ENCODE measurements at places on chromosomes 3 and 15.
A peak's percentile ranks its signal among the peaks of the same experiment; 100 is the strongest.

GRCh38 chr15:94250801-94251200 lies 19.4 kb downstream of the MCTP2 start:
- no peak for DNase-seq

GRCh38 chr15:39232512-39232911 lies 348.4 kb upstream of the THBS1 start:
- DNase-seq = no peak

DNA sequence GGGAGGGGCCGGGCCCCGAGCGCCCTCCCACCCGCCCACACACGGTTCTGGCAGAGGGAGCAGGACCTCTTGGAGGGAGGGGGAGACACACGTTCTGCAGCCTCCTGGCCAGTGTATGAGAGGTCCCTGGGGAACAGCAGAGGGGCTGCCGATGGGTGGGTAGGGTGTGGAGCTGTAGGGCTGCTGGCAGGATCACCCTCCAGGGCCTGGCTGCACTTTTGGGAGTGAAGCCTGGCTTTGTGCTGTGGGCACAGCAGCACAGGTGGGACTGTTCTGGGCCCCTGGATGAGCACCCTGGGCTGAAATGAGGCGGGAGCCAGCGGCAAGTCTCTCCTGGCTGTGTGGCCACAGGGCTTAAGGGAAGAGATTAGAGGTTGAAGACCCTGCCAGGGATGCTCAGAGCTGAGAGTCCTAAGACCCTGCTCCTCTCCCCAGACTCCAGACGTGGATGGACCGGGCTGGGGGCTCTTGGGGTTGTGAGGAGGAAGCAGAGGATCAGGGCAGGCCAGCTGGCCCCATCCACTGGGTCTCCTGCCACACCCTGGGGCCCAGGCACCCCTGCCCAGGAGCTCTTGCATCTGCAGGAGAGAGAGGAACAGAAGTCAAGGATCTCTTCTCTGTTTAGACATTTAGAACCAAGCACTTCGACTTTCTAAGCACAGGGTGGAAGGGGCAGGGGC lies 45.2 kb downstream of the RGMA start:
- peak; percentile 30 for DNase-seq

GRCh38 chr3:112638327-112639020 lies 2.5 kb downstream of the CCDC80 start:
- DNase-seq = peak; percentile 73

GRCh38 chr3:98914210-98915080 lies 12.9 kb upstream of the DCBLD2 start:
- DNase-seq = no peak

GRCh38 chr15:42457445-42458442 lies 33.2 kb downstream of the ZNF106 start:
- DNase-seq = peak; percentile 73

GRCh38 chr15:81825136-81825535 lies 220.7 kb downstream of the MEX3B start:
- no peak for DNase-seq

DNA sequence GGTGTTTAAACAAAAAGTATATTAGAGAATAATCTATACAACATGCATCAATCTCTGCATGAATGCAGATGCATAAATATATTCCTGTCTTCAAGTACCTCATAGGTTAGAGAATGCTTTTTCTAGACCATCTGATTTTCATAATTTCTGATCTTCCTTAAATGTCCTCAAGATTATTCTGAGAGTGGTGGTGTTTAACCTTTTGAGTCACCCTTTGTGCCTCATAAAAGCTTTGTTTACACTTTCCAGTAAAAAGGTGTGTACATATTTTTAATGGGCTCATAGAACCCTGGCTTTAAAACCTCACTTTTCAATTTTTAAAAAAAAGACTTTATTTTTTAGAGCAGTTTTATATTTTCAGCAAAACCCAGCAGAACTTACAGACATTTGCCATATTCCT lies 41.0 kb upstream of the ABHD10 start:
- no peak for DNase-seq

GRCh38 chr3:184568924-184569829 lies 7.6 kb downstream of the EPHB3 start:
- peak; percentile 86 for DNase-seq

- no peak for DNase-seq
Observed at GRCh38 chr3:107662586-107662985, 139.8 kb downstream of the BBX start.

DNA sequence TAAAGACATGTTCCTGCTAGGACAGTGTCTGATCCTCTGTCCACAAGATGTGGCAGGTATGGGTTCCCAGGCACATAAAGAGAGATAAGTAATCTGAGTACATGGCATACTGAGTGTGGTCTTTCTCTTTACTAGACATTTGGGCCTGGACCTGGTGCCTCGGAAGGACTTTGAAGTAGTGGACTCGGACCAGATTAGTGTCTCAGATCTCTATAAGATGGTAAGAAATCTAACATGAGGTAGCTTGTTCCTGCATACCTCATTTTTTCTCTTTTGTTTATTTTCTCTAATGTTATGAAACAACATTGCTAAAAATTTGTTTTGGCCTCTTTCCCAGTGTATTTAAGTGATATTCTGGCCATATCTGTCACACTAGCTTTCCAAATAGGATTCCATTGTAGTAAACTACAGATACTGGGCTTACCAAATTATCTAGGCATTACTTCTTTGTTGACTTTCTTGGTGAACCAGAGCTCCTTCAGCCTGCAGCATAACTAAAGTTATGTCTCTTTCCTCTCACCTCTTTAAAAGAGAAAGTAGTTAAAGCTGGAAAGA lies 309.8 kb upstream of the MANF start:
- no peak for DNase-seq

DNA sequence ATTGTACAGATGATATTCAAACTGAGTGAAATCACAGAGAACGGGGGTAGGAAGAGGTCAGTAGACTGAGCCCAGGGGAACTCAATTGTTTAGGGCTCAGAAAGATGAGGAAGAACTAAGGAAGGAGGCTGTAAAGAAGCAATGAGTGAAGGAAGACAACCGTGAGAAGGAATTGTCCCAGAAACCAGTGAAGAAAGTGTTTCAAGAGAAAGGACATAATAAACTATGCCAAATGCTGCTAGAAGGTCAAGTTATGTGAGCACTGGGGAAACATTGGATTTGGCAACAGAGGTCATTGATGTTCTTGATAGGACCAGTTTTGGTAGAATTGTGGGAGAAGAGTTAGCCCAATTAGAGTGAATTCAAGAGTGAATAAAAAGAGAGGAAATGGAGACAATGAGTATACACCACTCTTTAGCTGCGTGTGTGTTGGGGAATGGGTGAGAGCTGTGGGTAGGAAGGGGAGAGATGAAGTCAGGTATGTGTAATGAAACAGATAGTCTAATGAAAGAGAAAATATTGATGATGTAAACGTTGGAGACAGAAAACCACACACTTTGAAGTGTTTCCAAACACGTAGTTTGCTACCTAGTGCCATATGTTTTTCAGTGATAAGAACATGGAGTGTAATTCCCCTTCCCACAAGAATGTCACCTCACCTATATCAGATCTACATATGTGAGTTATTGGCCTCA lies 42.5 kb upstream of the MME start:
- no peak for DNase-seq

GRCh38 chr3:130843441-130843840 lies 50.4 kb upstream of the ATP2C1 start:
- DNase-seq = no peak

- DNase-seq = no peak
Observed at GRCh38 chr15:33500432-33501195, 189.8 kb downstream of the RYR3 start.

GRCh38 chr3:117622171-117622841 lies 912.7 kb downstream of the TUSC7 start:
- DNase-seq = no peak

- DNase-seq = no peak
Observed at GRCh38 chr3:105885256-105885655, 16.4 kb upstream of the CBLB start.

DNA sequence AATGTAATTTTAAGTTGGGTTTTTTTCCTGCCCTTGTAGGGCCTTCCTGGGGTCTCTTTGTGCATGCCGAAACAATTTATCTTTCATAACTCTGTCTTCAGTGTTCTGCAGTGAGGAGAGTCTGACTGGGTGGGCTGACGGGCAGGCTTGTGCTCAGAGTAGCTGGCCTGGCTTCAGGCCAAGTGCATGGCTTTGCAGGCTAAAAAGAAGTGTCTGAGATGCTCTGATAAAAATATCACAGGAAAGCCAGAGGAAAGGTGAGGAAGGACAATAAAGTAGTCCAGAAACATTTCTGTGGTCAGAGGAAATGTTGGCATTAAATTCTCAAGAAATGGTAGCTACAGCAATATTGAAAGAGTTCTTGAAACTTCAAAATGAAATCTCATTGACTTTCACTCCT lies 25.5 kb downstream of the ST3GAL6 start:
- DNase-seq = peak; percentile 47

- no peak for DNase-seq
Observed at GRCh38 chr15:37791693-37792092, 142.7 kb upstream of the TMCO5A start.

GRCh38 chr3:125386811-125387210 lies 11.7 kb upstream of the ZNF148 start:
- no peak for DNase-seq

GRCh38 chr3:128466840-128467541 lies at the start of gene DNAJB8:
DNAJB8 (minus strand) TSS chr3:128466890; CDS start chr3:128463245, 3,645 bp downstream.
- no peak for DNase-seq

DNA sequence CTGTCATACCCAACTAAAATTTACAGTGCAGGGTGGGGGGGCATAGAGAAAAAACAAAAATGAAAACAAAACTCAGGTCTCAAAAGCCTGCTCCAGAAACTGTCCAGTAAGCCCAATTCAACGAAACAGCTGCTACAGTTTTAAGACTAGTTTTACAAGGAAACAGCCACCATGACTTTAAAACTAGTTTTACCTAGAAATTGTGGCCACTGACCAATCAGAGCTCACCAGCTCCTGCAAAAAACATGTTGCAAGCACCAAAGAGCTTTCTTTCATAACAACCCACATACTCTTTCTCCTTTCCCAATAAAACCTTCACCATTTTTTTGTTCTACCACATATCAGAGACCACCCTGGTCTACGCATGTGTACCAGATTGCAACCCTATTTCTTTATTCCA lies 7.3 kb upstream of the CFAP91 start:
- no peak for DNase-seq

DNA sequence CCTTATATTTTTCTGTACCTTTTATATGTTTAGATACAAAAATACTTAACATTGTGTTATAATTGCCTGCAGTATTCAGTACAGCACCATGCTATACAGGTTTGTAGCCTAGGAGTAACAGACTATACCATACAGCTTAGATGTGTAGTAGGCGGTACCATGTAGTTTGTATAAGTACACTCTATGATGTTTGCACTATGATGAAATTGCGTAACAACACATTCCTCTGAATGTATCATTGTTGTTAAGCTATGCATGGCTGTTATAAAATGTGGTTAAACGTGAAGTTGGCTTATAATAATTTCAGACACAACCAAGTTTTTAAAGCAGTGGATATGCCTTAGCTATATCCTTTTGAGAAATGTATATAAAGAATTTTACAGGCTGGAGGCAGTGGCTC lies 328.3 kb downstream of the PLCL2 start:
- no peak for DNase-seq

DNA sequence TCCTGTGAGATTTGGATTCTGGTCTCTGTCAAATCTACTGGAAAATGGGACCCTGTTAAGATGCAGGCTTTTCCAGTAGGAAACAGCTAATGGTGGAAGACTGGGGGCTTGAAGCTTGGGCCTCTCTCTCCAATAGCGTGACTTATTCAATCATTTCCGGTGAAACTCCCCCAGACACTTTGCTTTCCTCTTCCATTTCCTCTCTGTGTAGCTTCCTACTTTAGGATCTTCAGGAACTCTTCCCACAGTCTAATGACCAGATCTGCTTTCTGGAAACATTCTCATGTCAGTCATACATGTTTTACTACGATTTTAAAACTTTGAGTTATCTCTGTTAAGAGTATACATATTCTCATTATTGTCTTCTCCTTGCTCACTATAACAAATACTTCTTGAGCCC lies 28.0 kb upstream of the TPRG1 start:
- no peak for DNase-seq

GRCh38 chr3:168048414-168049330 lies 47.1 kb downstream of the GOLIM4 start:
- DNase-seq = no peak

- DNase-seq = no peak
Observed at GRCh38 chr3:57157545-57157944, 7.6 kb downstream of the IL17RD start.

DNA sequence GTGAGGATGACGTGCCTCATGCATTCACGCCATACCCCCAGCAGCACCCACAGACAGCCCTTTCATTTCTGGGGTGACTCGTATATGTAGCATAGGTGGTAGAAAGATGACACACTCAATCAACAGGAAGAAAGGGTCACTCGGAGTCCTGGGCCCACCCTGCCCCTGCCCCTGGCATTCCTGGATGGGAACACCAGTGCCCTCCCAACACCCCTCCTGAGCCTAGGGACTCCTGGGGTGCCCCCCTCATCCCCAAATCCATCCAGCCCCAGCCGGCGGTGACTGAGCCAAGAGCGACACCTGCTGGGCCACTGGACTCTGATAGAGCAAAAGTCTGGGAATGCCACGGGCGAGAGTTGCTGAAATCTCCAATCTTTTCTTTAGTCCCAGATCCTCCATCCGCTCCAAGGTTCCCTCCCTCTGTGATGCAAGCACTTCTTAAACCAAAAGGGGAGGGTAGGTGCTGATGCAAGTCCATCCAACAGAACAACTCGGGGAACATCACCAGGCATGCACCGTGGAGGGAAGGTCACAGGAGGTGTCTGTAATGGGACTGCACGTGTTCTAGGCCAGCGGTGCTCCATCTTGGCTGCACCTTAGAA lies 31.1 kb downstream of the ACAN start:
- peak; percentile 70 for DNase-seq

GRCh38 chr3:39134305-39134704 lies 19.1 kb downstream of the CSRNP1 start:
- DNase-seq = no peak

DNA sequence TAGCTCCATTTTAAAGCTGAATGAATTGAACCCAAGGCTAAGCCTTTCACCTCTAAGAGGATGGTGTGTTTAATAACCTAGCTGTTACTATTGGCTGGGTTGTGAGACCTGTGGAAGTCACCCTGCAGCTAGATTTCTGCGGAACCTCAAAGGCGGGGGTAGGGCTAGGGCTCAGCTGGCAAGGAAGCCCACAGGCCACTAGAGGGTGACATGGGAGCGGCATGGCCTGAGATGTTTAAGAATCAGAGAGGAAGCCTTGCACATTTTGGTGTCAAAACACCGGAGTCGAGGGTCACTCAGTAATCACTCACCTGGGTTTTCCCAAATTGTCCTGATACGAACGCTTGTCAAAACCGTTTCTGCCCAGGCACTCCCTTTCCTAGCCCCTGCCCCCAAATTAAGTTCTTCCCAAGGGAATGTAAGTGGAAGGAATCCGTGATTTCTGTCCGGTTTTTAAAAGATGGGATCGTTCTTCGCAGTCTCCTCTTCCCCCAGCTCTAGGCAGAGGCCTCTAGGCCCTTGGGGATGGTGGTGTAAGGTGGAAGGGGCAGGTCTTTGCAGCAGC lies 3.8 kb upstream of the ACAD9 start:
- DNase-seq = peak; percentile 72

DNA sequence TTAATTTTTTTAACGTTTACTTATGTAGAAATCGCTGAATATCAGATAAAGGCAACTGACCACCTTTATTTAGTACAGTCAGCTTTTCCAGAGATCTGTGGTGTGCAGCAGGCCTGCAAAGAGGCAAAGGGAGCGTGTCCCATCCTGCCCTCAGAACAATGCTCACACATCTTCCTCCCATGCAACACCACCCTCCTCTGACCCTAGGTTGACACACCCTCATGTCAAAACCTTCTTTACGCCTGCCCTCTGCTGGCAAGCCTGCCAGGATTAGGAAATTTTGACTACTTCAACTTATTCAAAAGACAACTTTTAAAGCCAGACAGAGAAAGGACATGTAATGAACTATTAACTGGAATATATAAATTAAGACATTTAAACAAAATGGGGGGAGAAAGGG lies 513.7 kb downstream of the FOXP1 start:
- peak; percentile 75 for DNase-seq

Measured in Right ventricle myocardium superior (tissue), 1 donor.